ENCODE measurements at places on chromosomes 11 and 22. TPM values are rescaled to one million over a fixed set of nuclear protein-coding genes. Genes with fewer than 3 reads are reported as not detected.

The MUC2 gene
- 1.8 TPM for total RNA-seq

The OR4D5 gene
- total RNA-seq: not detected

The KCNK4 gene
- total RNA-seq: 0.76 TPM

The OR5F1 gene
- total RNA-seq: not detected

The SESN3 gene
- 44.1 TPM for total RNA-seq

The FADS3 gene
- 74.6 TPM for total RNA-seq

The DDI1 gene
- total RNA-seq: not detected

The ARFGAP2 gene
- 198 TPM for total RNA-seq

The MACROD1 gene
- total RNA-seq: 5.6 TPM

The C11orf65 gene
- 1.1 TPM for total RNA-seq

The NAALAD2 gene
- total RNA-seq: 3.5 TPM

The CHORDC1 gene
- total RNA-seq: 23.5 TPM

The NRXN2 gene
- 2.3 TPM for total RNA-seq

The TPBGL gene
- 2.8 TPM for total RNA-seq

The MOV10L1 gene
- total RNA-seq: not detected

The OR2AG1 gene
- total RNA-seq: not detected

The RBFOX2 gene
- 94.1 TPM for total RNA-seq

The MRGPRX3 gene
- total RNA-seq: not detected

The HBB gene
- total RNA-seq: 340 TPM
